ENCODE measurements at places on chromosomes 11 and 22.

DNA sequence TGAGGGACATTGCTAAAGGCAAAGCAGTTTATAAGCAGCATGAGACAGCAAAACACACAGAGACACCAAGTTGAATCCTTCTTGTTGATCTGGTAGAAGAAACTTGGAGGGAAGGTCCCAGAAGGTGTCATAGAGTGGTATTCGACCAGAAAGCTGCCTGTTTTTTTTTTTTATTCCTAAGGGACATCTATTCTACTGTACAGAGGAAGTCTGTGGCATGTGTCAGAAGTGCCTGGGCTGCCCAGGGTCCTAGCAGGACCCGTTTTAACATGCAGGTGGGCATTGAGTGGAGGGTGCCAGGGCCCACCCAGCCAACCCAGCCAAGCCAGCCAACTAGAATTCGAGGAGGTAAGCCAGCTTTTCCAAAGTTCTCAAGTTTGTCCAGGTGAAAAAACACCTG, 68.0 kb upstream of the ATXN10 start:
- no peak for DNase-seq

- no peak for DNase-seq
Measured at GRCh38 chr11:15849257-15849656, 507.1 kb downstream of the SOX6 start.

- DNase-seq = no peak
Measured at GRCh38 chr11:92558323-92558722, 333.7 kb downstream of the FAT3 start.

DNA sequence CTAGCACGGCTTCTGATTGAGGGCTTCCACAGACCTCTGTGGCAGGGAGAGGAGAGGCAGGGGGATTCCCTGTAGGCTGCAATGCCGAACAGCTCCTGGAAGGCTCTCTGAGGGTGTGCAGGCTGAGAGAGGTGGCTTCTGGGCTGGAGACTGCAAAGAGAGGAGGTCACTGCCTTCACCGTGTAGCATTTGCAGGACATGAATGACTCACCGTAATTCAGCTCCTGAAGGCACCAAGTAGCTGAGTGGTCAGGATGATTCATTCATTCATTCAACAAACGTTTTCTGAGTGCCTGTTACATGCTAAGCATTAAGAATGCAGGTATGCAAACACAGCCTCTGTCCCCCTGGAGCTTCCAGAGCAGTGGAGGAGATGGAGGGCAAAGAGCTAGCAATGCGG, 18.0 kb upstream of the EIF3D start:
- DNase-seq = peak; percentile 49

GRCh38 chr11:32809313-32809712, 14.9 kb upstream of the CCDC73 start:
- DNase-seq = peak; percentile 81

- DNase-seq = no peak
Measured at GRCh38 chr22:40216041-40216756, 38.5 kb downstream of the TNRC6B start.

DNA sequence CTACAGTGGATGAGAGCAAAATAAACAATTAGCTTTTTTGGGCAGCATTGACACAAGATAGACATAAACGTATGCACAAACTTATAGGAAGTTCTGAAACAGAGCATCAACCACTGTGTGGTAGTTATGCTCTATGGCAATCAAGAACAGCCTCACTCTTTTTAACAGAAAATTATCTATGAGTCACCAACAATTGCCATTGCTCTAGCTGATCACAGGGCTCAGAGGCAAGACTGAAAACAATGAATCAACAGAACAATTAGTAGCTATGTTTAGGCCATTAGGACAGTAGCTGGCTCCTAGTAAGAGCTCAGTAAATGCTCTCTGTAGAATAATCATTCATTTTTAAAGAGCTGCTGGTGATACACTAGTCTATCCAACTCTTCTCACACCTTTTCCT, 34.9 kb upstream of the PICALM start:
- DNase-seq = peak; percentile 31

DNA sequence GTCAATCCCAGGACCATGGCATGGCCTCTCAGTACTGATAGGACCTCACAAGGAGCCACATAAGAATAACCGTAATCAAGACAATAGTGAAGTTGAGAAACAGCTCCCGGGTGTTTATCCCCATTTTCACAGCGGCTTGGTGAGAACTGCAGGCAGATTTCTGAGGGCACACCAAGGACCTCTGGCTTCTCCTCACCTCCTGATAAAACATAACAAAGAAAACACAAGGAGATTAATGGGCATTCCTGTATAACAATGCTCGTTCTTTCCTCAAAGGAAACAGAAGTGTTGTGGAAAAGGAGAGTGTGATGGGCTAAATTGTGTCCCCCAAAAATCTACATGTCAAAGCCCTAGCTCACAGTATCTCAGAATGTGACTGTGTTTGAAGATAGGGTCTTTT, 4.0 kb downstream of the SLN start:
- DNase-seq = no peak

DNA sequence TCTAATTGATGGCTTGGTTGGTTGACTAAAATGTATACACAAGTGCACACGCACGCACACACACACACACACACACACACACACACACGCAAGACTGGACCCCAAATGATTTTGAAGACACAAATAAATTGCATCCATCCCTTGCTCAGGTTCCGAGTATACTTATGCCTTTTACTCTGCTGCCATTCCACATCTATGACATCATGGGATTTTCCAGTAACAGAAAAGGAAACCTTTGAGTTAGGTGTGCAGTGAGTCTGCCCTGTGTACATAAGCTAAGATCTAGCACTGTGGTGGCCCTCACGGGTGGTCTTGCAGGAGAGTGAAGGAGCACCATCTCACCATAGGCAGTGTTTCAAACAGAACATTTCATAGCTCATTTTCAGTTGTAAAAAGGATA, 20.5 kb upstream of the LARGE1 start:
- DNase-seq = no peak

- DNase-seq = no peak
Measured at GRCh38 chr22:39580006-39580441, 9.5 kb downstream of the CACNA1I start.

DNA sequence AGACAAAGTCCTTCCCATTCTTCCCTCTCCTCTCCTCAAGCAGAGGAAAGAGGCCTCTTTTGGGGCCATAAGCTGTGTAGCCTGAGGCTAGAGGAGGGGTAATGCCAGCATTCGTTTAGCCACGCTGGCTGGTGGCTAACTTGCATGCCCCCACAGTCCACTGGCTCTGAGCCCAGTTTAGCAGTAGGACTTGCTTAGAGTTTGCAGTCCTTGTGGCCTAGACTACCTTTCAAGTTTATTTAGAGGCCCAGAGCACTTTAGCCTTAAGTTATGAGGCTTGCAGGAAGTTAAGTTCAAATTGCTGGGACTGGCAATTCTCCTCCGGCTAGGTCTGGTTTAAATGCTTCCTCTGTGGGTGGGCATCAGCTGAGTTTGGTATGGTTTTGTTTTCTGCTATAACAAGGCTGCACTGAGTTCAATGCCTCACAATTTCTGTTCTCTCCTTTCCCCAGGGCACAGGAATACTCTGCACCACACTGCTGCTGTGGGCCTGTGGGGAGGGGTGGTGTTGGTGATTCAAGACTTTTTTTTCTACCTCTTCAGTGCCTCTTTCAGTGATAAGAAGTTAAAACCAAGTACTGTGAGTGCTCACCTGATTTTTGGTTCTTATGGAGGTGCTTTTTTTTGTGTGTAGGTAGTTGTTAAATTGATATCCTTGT, 281.0 kb upstream of the C11orf87 start:
- DNase-seq = no peak

- DNase-seq = no peak
Measured at GRCh38 chr11:65611758-65612603, 2.0 kb downstream of the MAP3K11 start.

DNA sequence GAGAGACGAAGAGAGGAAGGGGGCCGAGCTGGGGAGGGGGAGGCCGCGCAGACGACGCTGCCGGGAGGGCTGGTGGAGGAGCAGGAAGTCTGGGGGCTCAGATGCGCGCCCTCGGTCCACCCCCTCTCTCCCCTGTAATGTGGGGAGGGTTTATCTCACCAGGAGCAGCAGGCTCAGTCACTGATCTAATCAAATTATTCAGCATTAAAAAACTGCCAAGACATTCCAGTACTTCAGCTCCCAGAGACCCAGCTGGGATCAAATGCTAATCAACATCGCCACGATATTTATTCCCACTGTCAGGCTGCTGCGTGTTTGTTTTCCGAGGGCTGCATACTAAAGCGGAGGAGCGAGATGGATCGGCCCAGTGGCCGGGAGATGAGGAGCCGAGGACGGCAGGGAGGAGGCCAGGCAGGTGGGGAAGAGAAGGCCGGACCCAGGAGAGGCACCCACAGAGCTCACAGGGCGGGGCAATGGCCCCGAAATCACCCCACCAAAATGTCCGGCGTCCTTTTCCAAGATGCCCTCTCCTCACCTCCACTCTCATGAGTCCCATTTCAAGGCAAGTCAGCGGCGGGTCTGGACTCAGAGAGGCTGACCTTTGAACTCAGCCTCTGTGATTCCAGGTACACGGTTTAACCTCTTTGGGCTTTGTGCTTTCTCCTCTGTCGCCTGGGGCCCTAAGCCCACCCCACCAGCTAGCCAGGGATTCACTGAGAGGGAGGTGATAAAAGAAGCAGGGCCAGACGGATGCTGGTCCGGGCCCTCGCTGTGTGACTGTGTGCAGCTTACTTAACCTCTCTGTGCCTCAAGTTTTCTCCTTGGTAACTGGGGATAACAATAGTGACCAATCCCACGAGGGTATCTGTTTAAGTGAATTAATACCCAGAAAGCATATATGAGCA, 502.1 kb downstream of the MN1 start:
- DNase-seq = no peak

DNA sequence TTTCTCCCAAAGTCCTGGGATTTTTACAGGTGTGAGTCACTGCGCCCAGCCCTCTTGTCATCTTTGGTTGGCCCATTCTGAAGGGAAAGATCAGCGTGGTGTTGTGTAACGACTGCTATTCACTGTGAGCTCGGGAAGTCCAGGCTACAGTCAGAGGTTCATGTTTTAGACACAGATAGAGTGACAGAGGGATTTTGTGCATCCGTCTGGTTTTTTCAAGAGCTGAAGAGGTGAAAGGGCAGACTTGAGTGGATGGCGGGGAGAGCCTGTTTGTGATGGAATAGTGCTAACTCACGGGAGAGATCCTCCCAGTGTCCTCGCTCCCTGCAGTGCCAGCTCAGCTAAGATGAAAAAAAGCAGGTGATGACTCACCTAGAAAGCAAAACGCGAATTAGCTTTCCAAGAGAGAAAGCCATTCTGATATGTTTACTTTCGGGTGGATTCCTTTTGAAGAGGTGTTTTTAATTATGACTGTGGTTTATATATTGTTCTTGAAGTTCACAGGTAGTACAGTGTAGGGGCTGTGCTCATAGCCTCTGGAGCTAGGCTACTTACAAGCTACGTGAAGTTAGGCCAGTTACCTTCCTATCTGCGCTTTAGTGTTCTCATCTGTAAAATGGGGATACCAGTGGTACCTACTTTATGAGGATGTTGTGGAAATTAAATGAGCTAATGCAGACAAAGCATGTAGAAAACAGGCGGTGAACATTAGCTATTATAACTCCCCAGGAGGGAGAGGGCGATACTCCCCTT, 67.2 kb downstream of the C11orf91 start:
- DNase-seq = peak; percentile 97

- DNase-seq = no peak
Measured at GRCh38 chr11:68504432-68505066, 44.0 kb downstream of the PPP6R3 start.

- DNase-seq = no peak
Measured at GRCh38 chr11:86951706-86952105, 3.5 kb downstream of the FZD4 start.

GRCh38 chr11:66293777-66294625, 2.3 kb downstream of the TMEM151A start:
- no peak for DNase-seq

- no peak for DNase-seq
Measured at GRCh38 chr22:25485626-25486545, 78.6 kb upstream of the GRK3 start.

DNA sequence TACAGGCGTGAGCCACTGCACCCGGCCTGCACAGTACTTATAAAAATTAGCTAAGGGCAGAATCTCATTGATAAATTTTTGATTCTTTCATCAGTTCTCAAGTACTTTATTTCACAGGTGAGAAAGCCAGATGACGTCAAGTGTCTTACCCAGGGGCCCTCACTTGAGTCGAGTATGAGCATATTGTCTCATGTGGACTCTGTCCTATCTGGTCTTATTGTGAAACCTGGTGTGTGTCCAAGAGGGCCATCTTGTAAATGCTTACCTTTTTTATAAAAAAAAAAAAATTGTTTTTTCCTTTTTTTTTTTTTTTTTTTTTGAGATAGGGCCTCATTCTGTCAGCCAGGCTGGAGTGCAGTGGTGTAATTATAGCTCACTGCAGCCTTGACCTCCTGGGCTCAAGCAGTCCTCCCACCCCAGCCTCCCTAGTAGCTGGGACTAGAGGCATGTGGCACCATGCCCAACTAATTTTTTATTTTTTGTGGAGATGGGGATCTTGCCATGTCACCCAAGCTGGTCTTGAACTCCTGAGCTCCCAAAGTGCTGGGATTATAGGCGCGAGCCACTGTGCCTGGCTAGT, 6.0 kb downstream of the ACO2 start:
- DNase-seq = no peak

GRCh38 chr11:76763573-76764346, 19.4 kb upstream of the TSKU start:
- no peak for DNase-seq

- DNase-seq = no peak
Measured at GRCh38 chr11:114209904-114210303, 86.3 kb upstream of the NNMT start.

GRCh38 chr11:44674809-44675208, 52.0 kb upstream of the TSPAN18 start:
- DNase-seq = no peak

GRCh38 chr22:21606775-21607174, 23.0 kb downstream of the YDJC start:
- DNase-seq = peak; percentile 95

- DNase-seq = peak; percentile 23
Measured at GRCh38 chr11:113555071-113555619, 79.9 kb upstream of the DRD2 start.

GRCh38 chr22:23363683-23364082, 183.4 kb downstream of the BCR start:
- DNase-seq = no peak

DNA sequence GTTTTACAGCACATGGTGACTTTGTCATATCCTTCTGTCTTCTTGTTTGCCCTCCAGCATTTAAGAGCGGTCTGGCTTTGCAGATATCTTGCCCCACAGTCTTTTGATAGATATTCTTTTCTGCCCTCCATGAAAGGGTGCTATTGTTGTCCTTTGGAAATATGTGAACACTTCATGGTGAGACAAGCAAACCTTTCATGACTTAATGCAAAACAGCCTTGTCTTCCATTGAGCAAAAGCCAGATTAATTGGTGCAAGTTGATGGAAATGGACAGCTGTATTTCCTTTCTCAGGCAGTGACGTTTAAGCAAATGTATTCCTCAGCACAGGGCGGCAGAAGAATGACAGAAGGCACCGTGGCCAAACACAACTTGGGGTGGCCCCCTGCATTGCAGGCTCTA, 4.4 kb downstream of the DCPS start:
- DNase-seq = no peak

- DNase-seq = peak; percentile 2
Measured at GRCh38 chr11:121688860-121689614, 236.3 kb upstream of the SORL1-AS1 start.

Data from trophoblast cell (in vitro differentiated cells and primary cell).